ENCODE measurements at places on chromosomes 12 and 14.

DNA sequence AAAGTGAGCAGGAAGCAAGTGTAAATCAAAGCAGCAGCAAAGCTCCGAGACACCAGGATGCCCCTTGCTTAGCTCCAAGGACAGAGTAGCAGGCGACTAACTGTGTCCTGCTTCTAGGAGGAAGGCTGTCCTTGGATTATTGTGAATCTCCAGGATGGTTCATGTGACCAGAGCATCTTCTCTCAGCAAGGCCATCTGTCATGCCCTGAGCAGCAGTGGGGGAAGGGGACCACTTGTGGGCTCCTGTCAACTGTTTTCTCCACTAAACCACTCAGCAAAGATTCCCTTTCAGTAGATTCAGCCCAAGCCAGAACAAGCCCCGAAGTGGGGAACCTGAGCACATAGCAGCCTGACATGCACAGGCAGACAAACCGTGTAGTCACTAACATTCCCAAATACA is 19.4 kb downstream of the MAP3K9 start:
- no peak for DNase-seq

- no peak for DNase-seq
Measured at GRCh38 chr12:2390133-2390532, 337.3 kb downstream of the CACNA1C start.

GRCh38 chr12:122985338-122986257 is 5.1 kb downstream of the ARL6IP4 start:
- DNase-seq, result no peak

DNA sequence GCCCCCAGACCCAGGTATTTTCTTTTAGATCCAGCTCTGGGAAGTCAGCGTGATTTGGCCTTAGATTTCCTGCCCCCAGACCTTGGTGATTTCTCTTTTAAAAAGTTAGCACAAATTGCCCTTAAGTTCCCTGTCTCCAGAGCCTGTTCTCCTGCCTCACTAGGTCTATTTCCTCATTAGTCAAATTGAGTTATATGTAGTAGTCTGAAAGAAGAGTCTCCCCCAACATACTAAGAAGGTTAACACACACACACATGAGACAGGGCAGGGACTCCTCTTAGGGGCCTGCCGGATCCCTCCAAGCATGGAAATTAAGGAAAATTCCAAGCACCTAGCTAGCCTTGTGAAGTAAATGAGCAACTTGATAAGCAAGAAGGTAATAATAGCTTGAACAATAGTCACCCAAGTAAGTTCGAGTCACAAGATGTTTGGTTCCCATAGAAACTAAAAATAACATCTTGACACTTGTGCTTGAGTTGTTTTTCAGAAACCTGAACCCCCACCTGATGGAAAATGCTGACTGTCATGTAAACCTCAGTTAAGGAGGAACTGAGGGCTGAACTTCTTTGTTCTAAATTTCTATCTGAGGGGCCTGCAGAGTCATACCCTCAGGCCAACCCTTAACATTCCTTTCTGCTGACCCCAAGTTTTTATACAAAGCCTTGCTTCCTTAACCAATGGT is 51.6 kb downstream of the CAND1 start:
- no peak for DNase-seq

DNA sequence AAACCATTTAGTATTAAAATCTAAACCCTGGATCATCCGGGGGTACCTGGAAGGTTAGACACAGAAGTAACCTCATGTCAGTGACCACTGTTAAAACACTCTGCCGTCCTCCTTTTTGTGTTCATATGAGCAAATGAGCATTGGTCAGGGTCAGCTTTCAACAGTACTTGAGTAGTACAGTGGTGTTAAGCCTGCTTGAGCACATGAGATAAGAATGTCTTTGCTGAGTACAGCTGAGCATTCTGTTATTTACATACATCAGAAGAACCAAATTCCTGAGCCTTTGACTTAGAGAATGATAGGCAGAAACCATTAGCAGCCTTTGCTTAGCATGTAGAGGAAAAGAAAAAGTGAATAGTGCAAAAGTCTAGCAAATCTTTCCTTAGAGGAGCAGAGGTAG is 38.6 kb upstream of the LRTM2 start:
- DNase-seq, result peak; percentile 21

DNA sequence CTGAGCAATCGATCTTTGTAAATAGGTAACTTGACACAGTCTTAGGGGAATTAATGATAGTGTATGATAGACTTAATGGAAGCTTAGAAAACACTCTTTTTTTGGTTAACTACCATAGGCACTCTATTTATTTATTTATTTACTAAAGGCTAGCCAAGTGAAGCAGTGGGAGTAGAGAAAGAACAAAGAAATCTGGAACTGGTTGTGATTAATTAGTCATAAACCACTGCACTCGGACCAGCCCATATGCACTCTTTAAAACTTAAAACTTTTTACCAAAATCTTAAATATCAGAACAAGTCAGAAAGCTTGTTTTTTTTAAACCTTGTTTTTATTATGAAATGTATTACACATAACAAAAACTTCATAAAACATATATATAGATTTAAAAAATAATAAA is 49.5 kb upstream of the SRP54 start:
- no peak for DNase-seq

DNA sequence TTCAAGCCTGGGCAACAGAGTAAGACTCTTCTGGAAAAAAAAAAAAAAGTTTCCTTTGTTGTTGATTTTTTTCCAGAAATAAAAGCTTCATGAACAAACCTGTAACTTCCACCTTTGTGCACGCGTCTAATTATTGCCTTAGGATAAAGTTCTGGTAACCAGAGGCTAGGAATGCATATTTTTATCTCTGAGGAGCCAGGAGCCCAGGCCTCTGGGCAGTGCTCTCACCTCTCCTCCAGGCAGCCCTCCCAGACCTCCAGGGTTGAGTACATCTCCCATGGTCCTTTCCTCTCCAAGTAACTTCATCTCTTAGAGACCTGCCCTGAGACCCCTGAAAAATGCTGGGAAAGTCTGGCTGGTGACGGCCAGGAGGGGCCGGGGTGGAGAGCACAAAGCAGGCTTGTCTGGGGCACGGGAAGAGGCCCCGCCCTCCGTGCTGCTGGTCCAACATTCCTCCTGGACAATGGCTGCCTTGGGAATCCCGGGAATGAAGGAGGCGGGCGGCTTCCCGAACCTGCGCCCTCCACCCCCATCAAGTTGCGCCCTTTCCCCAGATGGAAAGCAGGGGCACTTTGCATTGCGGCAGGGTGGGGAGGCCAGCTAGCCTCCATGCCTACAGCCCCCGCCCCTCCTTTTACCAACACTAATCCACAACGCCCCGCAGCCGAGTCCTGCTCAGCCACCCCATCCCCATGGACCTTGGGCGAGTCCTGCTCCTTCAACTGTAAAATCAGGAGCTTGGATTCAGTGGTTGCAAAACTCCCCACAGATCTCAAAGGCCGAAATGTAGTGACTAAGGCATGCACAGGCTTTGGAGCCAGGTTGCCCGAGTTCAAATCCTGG is 7.3 kb upstream of the FIGNL2 start:
- peak; percentile 63 for DNase-seq

GRCh38 chr12:69991690-69992288 is 166.8 kb downstream of the MYRFL start:
- no peak for DNase-seq

GRCh38 chr12:6280053-6280469 is 30.4 kb upstream of the PLEKHG6 start:
- peak; percentile 93 for DNase-seq

- peak; percentile 2 for DNase-seq
Measured at GRCh38 chr12:98955284-98955683, 310.2 kb downstream of the APAF1 start.

DNA sequence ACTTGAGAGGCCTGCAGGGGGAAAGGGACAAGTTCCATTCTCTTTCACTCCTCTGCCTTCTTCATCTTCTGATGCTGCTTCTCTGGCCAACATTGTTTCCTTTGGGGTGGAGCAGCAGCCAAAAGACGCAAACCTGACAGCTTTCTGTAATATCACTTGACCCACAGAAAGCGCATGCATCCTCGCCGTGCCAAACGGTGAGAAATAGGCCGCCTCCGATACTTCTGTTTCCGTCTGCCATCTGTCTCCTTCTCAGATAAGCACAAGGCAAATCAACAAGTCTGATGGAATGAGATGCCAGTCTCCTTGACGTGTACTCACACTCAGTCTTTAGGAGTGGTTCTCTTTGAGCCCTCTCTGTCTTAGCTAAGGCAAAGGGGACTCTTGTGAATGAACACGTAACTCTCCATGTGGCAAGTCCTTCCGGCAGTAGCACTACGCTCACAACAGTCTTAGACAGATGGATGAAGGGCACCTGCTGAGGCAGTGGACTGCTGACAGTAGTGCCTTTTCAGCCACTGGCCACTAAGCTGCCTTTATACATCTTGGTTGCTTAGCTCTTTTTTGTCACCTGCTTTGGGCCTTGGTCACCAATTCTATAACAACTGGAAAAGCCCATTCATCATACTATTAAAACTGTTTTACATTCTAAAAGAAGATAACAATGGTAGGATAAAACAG is 214.1 kb downstream of the FBXL14 start:
- DNase-seq, result no peak

DNA sequence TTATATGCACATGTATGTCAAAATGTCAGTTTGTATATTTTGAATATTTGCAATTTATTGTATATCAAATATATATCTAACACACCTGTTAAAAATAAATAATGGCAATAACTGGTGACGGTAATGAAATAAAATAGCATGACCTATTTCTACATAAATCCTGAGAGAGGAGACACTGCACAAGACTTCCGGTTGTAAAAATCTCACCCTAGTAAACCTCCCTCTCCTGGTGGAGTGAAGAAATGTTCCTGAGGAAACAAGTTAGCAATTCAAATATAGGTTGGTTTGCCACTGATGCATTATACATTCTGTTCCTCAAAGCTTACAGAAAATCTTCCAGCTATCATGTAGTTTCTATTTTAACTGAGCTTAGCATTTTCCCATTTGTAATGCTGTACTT is 166.1 kb upstream of the SYT10 start:
- DNase-seq, result peak; percentile 63

GRCh38 chr12:66500841-66501240 is 178.0 kb downstream of the GRIP1 start:
- DNase-seq, result no peak

GRCh38 chr14:37027188-37027824 is 145.1 kb downstream of the SLC25A21 start:
- DNase-seq, result no peak

DNA sequence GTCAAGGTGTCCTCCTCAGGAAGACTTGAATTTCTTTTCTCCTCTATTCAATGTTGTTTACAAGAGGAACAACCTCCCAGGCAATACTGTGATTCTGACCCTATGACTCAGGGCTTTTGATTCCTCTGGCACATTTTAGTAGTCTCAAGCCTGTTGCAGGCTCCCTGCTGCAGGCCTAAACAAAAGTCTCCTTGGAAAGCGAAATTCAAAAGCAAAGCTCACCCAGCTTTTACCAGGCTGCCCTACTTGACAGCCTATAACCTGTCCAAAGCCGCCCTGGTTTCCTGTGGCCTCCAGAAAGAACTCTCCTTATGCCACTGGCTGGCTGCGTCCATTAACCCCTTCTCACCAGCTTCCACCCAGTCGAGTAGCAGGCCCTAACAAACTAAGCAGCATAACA is 11.6 kb downstream of the FGD6 start:
- peak; percentile 90 for DNase-seq

- DNase-seq, result no peak
Measured at GRCh38 chr14:81314443-81315175, 85.5 kb downstream of the STON2 start.

DNA sequence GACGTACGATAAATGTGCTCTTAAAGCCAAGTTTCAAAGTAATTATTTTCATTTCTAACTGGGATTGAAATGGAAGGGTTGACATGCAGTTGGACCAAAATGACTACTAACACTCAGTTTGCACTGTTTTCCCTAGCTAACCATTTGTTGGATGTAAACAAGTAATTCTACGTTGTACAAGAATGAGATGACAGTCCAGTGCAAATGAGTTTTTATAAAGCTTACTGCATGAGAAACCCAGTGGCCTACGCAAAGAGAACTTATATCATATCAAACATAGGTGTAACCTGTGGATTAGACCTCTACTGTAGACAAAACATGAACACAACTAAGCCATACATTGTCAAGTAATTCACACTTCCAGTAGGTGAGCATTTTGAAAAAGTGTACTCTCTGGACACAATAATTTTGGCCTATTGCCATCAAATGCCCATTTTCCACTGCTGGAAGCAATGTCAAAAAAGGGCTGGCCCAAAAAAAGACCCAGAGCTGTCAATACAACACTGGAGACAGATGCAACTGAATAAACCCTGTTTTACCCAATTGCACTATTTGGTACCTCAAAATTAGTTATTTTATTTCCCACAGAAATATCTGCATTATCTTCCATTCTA is 12.8 kb downstream of the SLC38A2 start:
- DNase-seq, result peak; percentile 45
